ENCODE measurements at places on chromosomes 4 and X.

DNA sequence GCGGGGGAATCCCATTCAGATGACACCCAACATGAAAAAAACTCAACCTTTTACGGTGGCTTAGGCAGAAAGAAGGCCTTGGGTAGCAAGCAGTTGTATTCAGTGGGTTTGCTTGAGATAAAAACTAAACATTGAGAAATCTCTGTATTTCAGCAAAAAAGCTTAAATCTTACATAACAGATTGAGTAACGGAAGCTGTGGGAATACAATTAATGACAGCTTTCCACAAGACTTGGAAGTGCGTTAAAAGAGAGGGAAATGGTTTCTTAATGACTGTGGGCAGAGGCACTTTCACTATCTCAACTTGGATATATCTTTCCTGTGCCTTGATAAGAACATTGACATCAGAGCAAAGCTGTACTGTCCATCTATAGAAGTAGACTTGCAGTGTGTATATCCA lies 418.5 kb upstream of the HS3ST1 start:
- no peak for DNase-seq

GRCh38 chrX:153636716-153637115 lies 10.3 kb upstream of the DUSP9 start:
- DNase-seq = no peak

- DNase-seq = no peak
Observed at GRCh38 chr4:84063619-84064018, 435.5 kb downstream of the NKX6-1 start.

DNA sequence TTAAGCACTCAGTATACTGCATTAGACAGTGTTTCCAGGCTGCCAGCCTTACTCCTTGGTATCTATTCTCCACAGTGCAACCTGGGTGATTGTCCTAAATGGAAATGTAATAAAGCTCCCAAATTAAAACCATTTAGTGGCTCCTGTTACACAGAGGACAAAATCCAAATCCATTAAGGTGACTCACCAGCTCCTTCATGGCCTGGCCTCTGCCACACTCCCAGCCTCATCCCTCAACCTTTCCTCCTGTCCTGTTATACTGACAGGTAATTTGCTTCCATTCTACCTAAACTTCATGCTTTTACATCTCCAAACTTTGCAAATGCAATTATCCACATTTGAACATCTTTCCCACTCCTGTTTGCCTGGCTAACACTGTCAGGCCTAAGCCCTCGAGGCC lies 140.3 kb downstream of the INPP4B start:
- DNase-seq = no peak

DNA sequence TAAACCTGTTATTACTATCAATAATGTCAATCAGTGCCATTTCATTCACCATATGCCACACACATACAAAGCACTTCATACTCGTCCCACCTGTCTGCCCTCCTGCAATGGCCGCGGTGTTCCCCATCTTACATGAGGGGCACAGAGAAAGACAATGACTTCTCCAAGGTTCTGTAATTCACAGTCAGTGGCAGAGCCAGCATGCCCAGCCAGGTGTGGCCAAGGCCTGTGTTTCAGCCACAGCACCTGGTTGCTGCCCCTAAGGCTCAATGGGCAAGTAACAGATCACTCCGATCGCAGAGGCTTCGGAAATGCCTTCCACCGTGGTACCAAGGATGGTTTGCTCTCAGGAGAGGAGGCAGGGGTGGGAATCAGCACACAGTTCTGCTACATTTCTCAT lies 10.9 kb downstream of the AFAP1 start:
- no peak for DNase-seq

- no peak for DNase-seq
Observed at GRCh38 chr4:187903700-187904099, 91.9 kb upstream of the ZFP42 start.

DNA sequence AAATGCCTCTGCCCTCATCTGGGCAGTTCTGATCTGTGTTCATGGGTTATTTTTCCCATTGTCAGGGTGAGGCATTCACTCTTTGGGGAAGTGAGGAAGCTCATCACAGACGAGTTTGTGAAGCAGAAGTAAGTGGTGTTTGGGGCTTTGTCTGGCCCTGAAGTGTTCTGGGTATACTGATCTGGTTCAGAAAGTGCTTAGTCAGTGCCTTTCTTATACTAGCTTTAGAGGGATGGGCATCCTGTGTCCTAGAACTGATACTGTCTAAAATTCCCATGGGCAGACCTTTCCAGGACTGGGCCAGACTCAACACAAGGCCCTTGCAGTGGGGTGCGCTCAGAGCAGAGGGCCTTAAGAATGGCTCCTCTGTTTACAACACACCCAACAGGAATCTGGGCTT lies 6.4 kb downstream of the TRO start:
- no peak for DNase-seq

Data from stimulated activated CD4-positive, alpha-beta T cell treated with anti-CD3 and anti-CD28 coated beads, TNF-alpha, amount 100 ng/mL, for 1 hour (primary cell).